COLO829 (cell line): ENCODE measurements at places on chromosomes 4 and X.
A peak's percentile ranks its signal among the peaks of the same experiment; 100 is the strongest.

DNA sequence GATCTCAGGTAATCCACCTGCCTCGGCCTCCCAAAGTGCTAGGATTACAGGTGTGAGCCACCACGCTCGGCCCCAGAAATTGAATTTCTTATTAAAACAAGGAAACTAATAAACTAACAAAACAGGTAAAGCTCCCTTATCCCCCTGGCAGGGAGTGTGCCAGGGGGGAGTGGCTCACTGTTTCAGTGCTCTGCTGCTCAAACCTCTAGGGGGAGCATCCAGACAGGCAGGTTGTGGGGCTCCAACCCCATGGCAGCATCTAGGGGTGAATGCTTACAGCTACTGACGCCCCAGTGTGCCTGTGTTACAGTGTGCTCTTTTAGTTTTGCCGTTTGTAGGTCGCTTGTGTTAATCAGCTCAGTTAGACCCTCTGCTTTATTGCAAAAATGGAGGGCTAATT lies 605.0 kb downstream of the GABRG1 start:
- no peak for DNase-seq

DNA sequence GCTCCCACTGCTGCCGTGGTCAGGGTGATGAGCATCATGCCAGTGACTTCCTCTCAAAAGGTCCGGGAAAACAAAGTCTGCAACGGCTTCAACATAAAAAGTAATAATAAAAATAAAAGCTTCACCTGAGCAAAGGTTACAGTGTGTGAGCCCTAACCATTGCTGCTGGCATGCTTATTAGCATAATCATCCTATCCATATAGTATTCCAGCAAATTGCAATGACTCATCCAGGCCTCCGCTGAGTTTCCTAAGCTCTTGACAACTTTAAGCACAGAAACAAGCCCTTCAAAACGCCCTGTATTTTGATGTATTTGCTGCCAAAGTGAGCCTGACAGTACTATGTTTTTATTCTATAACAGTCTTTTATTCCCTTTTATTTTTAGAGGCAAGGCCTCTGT lies 100.5 kb downstream of the AASDH start:
- DNase-seq: no peak

DNA sequence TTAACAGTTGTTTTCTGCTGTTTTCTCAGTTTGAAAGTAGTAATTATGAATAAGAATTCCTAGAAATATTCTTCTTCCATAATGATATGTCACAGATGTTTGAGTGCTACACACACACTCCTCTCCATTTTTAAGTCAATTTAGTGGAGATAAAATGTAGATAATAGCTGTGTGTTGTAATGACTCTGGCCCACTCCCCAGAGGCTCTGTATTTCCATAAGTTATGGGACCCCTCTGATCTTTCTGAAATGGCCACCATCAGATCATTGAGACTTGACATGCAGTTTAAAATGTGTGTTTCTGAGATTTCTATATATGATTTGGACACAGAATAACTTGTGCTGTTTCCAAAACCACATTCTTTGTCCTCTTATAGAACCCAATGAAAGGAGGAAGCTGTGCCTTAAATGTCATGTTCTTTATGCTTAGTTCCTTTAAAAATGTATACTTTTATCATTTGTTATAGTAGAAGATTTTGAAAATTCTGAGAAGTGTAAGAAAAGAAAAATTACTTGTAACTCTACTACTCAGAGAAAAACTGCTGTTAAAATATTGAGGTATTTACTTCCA lies 46.4 kb downstream of the GAB1 start:
- DNase-seq: no peak

- peak; percentile 16 for DNase-seq
Measured at GRCh38 chr4:5893004-5893580, at the start of gene CRMP1. Gene CRMP1, minus strand, starts transcription at chr4:5893086. Its CDS starts 117 bp downstream, at chr4:5892969.

DNA sequence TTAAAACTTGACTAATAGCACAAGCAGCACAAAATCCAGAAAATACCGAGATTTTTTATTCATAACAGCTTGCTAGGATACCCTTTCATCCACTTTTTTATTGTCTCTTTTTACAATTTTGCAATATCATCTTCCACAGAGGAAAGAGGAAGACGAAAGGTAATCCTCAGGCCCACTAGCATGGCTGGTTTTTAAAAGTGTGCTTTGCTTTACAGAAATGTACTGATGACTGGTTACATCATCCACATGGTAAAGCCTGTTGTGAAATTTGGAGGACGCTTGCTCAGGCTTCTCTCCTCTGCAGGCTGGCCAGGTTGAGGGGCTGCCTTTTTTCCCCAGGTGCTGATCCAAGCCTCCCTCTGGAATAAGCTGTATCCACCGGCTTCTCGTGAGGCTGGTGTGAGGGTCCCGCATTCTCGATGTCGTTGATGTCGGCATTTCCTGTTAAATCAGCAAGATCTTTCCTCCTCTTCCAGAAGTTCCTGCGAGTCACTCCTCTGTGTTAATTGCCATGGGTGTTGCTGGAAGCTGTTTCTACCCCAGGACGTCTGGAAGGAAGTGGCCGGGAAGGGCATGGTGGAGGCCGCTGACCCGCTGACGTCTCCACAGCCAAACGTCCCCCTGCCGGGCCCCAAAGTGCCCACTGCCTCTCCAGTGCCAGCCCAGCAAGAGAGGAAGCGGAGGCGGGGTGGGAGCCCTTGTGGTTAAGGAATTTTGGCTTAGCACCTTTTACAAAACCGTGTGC lies 5.8 kb upstream of the DGKQ start:
- no peak for DNase-seq

DNA sequence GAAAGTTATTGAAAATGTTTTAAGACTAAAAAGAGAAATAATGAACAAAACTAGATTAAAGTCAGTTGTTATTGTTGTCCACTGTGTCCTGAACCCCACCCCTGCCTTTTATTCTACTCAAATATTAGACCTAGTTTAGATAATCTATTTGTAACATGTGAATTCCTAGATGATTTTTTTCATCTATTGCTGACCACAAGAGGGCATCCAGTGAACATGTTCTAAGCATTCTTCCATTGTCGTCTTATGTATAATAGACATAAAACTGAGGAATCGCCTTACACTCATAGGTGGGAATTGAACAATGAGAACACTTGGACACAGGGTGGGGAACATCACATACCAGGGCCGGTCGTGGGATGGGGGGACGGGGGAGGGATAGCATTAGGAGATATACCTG lies 36.4 kb upstream of the HPRT1 start:
- DNase-seq: peak; percentile 23

- DNase-seq: no peak
Measured at GRCh38 chr4:40722576-40723161, 27.1 kb upstream of the NSUN7 start.

DNA sequence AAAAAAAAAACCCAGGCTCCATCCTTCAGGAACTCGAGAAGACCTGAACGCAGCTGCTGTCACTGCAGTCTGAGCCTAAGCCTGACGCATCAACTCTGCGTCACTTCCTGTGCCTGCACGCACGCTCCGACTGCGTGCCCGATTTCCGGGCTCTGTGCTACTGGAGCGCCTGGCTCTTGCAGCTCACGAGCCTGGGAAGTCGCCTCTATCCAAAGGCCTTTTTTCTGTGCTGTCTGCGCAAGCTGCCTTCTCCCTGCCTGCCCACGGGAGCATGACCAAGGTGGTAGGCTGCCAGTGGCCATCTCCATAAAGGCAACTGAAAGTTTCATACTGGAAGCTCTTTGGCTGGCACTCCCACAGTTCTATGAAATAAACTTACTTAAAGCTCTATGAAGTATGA lies 9.9 kb upstream of the GASK1B start:
- no peak for DNase-seq

GRCh38 chrX:8049827-8050226 lies 121.2 kb downstream of the VCX2 start:
- DNase-seq: no peak

DNA sequence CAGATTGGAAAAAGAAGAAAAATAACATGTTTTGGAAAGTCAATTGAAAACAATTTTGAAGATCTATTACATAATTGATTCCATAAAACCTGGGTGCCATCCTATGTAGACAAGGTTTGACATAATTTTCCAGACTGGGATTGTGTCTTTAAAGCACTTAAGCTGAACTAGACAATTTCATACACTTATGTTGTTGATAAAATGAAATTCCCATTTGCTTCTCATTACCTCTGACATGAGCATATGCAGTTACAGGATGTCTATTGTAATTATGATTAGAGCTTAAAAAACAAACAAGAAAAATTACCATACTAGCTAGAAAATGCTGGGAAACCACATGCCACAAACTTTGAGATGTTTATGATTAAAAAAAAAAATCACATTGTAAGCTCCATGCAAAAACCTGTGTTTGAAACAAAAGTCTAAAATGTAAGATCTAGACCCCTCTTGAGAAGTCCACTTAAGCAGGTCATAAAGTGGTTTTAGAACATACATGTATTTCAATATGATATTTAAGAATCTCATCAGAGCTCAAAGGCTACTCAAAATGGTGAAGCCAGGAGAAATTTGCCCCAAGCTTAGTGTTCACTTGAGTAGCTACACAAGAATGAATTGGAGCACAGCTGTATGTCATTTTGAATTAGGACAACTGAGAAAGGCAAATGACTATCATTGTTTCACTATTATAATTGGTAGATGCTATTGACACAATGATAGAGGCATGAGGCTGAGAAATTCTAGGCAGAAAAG lies 181.1 kb upstream of the PABPC4L start:
- DNase-seq: no peak

GRCh38 chrX:12771445-12772069 lies 19.7 kb upstream of the PRPS2 start:
- no peak for DNase-seq

DNA sequence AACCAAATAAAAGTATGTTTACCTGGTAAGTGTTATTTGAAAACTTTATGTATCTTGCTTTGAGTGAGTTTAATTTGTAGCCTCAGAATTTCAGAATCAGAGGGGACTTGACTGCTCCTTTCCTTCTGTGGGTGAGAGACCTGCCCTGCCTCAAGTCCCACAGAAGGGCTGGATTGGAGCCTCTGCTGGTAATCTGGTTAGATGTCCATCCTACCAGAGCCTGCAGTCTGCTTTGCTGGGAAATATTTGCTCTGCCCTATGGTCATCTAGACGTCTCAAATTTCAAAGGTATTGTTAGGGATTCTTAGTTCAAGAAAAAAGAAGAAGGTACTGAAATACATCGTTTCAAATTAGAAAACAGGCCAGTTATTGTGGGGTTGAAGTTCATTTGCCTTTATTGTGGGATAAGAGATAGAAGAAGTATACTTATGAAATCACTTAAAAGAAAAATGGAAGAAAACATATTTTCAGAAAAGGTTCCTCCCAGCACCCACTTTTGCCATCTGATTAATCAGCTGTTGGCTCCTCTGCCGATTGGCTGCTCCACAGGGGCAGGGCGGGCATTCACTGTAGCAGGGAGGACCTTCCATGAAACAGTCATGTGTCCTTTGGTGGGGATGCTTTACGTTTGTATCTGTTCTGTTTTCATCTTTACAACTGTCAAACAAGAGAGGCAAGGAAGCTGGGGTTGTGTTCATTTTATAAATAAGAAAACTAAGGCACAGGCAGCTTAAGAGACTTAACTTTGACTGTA lies 73.3 kb upstream of the TLR2 start:
- no peak for DNase-seq
